ENCODE measurements at places on chromosomes 7 and 10.

- no peak for DNase-seq
Measured at GRCh38 chr7:22137026-22137425, 191.3 kb upstream of the CDCA7L start.

DNA sequence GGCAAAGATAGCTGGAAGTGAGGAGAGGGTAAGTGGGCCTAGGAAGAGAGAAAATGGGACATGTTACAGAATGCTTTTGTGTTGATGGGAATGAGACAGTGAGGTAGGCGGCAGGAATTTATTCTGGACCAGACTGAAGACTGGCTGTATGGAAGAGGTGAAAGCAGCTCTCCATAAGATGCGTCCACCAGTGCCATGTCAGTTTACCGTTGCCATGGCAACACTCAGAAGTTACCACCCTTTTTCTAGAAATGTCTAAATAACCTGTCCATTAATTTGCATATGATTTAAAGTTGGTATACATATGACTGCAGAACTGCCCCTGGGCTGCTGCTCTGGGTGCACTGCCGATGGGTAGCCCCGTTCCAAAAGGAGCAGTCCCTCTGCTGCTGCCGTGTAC, 46.7 kb downstream of the RAB18 start:
- DNase-seq, result no peak

DNA sequence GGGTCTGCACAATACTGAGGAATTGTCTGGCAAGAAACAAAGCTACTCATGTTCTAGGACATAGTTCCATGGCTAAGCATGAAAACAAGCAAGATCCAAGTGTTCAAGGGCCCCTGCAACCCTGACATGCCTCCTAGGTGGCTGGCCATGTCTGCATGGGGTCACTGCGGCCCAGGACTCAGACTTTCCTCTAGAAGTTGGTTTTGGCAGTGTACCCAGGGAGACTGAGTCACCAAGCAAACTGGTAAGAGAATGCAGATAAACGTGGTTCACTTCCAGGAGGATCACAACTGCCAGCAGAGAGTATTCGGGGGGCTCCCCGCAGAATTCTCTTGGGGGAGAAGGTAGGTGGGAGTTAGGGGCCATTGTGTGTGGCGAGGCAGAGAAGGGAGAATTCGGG, 7.4 kb upstream of the PFKFB3 start:
- DNase-seq, result no peak

GRCh38 chr10:94607111-94607510, 61.5 kb downstream of the HELLS start:
- no peak for DNase-seq

GRCh38 chr10:126732308-126732707, 61.8 kb upstream of the C10orf90 start:
- DNase-seq, result no peak

- no peak for DNase-seq
Measured at GRCh38 chr10:33031815-33032653, 74.0 kb upstream of the ITGB1 start.

DNA sequence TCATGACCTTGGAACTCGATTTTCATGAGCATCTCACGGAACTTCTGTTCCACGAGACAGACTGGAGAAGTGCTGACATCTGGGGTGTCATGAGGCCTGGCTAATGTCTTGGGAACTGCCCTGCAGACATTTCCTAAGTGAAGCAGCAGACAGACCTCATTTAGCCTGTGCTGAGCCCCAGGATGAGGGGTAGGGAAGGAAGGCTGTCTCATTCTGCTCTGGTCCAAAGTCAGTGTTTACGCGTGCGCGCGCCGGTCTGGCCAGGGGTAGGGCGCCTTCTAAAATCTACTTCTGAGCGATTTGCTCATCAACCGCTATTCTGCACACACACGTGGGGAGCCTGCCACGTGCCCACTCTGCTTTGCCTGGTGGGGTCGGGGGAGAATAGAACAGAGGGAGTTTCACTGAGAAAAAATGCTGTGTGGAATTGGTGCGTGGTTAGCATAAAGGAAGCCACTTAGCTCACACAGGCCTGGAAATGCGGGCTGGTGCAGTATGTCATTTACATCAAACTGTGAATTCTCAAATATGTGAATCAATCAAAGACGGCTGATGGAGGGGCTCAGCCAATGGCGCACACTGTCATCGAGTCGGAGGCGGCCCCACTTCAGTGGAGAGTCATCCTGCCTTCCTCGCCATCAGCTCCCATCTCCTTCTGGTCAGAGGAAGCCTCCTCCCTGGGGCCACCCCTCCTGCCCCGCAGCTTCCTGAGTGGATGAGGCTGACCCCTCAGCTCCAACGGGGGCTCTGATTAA, 335.1 kb downstream of the ADARB2 start:
- no peak for DNase-seq

GRCh38 chr7:92988051-92988450, 129.7 kb downstream of the SAMD9 start:
- DNase-seq, result peak; percentile 53

DNA sequence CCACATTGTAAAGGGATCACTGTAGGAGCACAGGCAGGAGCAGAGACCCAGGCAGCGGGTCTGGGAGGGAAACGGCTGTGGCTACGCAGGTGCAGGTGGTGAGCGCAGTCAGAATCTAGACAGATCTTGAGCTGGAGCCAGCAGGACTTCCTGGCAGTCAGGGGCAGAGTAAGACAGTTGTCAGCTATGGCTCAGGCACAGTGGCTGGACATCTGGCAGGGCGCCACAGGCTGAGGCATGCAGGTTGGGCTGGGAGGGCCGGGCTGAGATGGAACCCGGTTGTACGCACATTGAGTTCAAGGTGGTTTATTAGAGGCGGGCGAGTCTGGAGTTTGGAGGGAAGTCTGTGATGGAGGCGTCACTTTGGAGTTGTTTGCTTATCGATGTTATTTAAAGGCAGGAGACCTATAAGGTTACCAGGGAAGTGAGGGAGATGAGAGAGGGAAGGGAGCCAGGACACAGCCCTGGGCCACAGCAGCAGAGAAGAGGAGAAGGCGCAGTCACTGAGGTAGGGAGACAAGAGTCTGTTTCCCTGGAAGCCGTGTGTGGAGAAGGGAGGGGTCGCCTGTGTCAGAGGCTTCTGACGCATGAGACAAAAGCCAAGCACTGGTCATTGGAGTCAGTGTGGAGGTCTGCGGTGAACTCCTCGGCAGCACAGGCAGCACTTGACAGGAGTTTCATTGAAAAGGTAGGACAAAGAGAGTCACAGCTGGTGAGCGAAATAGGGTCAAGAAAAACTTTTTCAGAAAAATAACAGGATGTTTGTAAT, 73.8 kb downstream of the LANCL2 start:
- no peak for DNase-seq

DNA sequence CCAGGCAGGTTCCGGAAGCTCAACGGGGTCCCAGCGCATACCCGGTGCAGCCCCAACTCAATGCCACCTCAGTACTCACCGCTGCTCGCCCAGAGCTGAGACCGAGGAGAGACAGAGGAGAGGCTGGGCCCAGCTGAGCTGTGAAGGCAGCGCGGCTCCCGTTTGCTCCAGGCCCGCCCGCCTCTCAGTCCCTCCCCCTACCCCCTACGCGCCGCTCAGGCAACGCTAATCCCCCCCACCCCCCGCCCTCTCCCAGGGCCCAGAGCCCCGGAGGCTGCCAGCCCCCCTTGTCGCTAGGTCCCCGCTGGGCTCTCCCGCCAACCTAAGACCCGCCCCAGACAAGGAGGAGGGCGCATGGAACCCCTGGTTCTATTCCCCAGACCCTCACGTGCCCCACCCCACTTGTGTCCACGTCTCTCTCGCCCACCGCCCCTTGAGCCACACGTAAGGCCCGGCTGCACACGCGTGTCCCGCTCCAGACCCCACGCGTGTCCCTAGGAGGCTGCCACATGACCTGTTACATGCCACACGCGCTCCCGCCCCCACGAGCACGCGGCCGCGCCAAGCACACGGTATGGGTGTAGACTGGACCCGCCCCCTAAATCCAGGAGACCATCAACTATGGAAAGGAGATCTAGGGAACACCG, at the start of gene PSD:
Gene PSD (minus strand): TSS at position 164 of the 647 bp plus-strand sequence. CDS start 1,747 bp downstream, outside the sequence.
- no peak for DNase-seq

DNA sequence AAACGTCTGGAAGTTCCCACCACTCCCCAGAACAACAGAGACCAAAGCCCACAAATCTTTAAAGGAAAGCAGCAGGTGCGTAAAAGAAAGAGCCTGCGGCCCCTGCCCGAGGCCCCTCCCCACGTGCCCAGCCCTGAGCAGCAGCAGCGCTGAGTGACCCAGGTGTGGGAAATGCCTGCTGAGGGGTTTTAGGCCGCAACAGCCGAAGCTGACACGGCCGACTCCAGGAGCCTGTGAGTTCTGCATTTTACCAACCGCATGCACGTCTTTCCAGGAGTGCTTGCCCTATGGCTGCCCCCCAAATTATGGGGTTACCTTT, 1.6 kb upstream of the KNDC1 start:
- no peak for DNase-seq

DNA sequence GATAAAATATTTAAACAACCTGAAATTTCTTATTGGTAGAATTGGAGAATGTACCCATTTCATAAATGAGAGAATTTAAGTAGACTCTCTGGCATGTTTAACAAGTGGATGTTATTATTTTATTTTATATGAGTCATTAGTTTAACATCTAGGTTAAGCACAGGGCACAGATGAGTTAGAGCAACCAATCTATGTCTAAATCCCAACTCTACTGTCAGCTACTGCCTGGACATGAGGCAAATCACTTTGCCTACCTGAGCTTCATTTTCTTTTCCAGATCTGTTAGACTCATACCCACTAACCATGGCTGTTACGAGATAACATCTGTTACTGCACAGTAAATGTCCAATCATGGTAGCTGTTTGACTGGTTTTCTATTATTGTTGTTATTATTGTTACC, 251.1 kb downstream of the INHBA start:
- no peak for DNase-seq

- DNase-seq, result no peak
Measured at GRCh38 chr7:1137517-1138167, 22.4 kb downstream of the ZFAND2A start.

GRCh38 chr7:122965306-122965705, 30.2 kb downstream of the TAS2R16 start:
- no peak for DNase-seq

DNA sequence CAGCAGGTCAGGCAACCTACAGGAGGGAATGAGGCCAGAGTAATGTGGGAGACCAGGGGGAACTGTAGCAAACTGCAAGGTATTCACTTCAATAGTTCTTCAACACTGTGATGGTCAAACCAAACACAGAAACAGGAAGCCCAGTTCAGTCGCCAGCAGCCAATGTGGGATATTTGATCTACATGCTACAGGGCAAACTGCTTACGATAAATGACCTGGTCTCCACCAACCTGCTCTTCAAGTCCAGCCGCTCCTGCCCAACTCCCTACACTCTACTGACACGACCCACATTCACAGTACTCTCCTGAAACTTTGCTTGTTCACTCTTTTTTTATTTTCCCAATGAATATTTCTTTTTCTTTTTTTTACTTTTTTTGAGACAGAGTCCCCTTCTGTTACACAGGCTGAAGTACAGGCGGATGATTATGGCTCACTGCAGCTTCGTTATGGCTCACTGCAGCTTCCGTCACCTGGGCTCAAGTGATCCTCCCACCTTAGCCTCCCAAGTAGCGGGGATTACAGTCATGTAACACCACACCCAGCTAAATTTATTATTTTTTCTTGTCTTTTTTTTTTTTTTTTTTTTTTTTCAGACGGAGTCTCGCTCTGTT, 42.1 kb downstream of the MDH2 start:
- DNase-seq, result no peak

DNA sequence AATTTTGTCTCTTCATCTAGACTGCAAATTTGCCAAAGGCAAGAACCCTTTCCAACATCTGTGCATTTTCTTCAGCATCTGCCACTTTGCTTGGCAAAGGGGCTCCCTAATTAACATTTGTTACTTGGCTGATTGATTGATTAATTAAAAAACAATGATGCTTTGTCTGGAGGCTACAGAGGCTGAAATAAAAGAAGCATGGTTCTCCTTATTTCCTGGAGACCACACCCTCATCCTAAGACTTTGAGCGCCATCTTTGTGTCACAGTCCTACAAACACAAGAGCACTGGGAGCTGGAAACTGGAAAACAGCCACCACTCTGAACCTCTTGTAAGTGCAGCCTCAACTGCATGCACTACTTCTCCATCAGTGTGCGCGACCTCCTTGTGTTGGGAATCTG, 189.2 kb downstream of the C7orf25 start:
- DNase-seq, result no peak

- no peak for DNase-seq
Measured at GRCh38 chr10:52540479-52540984, 226.5 kb downstream of the DKK1 start.

DNA sequence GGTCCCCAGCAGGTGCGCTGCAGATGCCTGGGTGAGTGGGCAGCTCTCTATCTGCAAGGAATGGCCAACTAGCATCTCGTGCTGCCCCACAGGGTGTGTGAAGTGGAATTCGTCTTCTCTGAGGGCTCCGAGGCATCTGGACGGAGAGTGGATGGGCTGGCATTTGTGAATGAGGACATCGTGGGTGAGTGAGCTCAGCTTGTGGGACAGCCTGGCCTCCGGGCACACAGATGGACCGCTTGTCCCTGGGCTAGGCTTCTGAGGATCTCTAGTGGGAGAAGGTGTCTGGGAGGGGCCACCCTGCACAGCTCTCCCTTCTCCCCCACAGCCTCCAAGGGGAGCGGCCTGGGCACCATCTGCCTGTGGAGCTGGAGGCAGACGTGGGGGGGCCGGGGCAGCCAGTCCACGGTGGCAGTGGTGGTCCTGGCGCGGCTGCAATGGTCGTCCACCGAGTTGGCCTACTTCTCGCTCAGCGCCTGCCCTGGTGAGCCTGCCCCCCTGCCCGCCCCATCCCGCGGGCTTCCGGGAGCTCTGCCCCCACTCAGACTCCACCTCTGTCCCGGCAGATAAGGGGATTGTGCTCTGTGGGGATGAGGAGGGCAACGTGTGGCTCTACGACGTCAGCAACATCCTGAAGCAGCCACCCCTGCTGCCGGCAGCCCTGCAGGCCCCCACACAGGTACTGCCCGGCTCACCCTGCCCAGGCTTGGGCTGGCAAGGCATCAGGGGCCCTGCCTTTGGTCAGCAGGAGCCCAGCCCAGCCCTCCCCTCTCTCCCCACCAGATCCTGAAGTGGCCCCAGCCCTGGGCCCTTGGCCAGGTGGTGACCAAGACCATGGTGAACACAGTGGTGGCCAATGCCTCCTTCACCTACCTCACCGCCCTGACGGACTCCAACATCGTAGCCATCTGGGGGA, 6.3 kb downstream of the POLR2J start:
- DNase-seq, result no peak

GRCh38 chr7:156347132-156347531, 293.4 kb upstream of the RNF32 start:
- no peak for DNase-seq

- no peak for DNase-seq
Measured at GRCh38 chr7:22173685-22174573, 183.0 kb downstream of the RAPGEF5 start.

DNA sequence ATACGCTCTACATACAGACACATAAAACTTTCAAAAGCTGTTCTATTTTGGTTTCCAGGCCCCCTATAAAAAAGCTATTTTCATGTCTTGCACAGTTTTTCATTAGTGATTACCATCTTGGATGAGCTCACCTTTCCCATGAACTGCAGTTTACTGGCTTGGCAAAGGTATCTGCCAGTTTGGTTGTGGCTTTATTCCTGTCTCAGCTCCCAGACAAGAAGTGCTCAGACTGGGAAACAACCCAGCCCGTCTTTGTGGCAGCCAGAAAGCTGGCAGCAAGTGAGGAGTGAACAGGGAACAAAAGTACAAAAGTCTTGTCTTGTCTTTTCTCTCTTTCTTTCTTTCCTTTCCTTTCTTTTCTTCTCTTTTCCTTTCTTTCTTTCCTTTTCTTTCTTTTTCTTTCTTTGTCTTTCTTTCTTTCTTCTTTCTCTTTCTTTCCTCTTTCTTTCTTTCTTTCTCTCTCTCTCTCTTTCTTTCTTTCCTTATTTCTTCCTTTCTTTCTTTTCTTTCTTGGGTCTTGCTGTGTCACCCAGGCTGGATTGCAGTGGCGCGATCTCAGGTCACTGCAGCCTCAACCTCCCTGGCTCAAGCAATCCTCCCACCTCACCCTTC, 138.8 kb downstream of the CFAP58 start:
- DNase-seq, result no peak

All from non-pigmented ciliary epithelial cell (primary cell).